ENCODE measurements at places on chromosomes 5 and 9.

- no peak for DNase-seq
These were observed 98.7 kb upstream of the PALM2AKAP2 start for GRCh38 chr9:109681301-109681700.

DNA sequence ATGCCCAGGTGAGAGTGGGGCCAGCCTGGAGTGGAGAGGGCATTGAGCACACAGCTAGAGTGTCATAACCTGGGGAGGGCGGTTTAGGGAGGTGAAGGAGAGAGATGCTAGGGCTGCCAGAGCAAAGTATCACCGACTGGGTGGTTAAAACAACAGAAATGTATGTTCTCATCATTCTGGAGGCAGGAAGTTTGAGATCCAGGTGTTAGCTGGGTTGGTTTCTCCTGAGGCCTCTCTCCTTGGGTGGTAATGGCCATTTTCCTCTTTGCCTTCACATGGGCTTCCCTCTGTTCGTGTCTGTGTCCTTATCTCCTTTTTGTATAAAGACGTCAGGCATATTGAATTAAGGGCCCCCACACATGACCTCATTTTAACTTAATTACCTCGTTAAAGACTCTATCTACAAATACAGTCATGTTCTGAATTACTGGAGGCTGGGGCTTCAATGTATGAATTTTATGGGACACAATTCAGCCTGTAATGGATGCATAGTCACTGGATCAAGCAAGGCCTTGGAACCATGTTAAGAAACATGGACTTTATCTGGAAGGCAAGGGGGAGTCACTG lies 118.6 kb upstream of the IL12B start:
- DNase-seq, result no peak

- DNase-seq, result no peak
These were observed 9.9 kb downstream of the PAPPA start for GRCh38 chr9:116163293-116164055.

DNA sequence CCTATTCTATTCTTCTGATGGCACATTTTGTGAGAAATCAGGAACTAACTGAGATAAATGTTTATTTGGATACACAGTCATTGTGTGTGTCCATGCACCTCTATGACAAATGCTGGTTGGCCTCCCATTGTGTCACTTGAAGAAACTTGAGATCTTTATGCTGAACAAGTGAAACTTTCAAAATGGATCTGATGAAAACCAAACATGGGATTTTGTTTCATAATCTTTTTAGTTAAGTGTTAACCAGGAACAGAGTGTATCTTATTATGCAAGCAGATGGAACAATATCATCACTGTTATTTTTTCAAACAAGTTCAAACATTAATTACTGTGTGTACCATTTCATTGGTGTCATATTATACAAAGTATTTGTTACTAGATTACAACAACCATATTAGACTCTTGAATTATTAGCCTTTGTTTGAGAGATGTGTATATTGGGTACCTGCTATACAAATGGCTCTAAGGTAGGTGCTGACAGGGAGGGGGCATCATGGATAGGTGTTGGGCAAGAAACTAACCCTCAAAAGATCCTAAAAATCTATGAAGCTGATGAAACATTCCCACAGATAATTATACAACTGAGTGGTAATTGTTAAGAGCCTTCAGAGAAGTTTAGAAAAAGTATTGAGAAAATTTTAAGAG lies 159.8 kb downstream of the PALM2AKAP2 start:
- DNase-seq, result no peak

- no peak for DNase-seq
These were observed 23.0 kb upstream of the B4GALT1 start for GRCh38 chr9:33190021-33190705.

- DNase-seq, result no peak
These were observed 65.0 kb downstream of the HSD17B3 start for GRCh38 chr9:96236854-96237550.

DNA sequence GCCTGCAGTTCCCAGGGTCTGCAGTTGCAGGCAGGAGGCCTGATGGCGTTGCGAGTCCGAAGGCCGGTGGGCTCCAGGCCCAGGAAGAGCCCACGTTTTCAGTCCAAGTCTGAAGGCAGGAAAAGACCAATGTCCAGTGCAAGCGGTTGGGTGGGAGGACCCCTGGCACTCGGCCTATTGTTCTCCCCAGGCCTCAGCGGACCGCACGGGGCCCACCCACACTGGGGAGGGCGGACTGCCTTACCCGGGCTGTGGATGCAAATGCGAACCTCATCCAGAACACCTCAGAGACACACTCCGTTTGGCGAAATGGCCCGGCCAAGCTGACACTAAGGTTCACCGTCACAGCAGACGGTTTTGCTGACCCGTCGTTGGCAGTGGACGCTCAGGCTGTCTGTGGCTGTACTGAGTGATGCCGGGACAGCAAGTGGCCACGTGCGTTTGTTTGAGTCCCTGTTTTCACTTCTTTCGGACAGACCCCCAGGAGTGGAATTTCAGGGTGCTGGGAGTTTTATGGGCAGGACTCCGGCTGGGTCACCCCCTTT lies 10.2 kb upstream of the SEC16A start:
- DNase-seq, result no peak

DNA sequence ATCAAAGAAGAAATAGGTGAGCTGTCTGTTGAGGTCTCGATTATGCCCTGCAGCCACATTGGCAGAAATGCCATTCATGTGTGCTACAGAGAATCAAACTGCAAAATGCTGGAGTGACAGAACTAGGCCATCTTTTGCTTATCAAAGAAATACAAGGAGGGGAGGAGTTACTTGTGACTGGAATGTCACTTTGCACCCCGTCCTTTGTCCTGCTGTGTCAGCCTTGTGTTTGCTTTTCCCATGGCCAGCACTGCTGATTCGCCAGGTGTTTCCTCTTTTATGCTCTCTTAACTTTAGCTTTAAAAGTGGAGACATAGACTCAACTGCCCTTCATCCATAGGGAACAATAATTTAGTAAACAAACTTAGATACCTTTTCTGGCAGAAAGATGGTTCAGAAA lies 54.3 kb downstream of the SLC46A2 start:
- no peak for DNase-seq

DNA sequence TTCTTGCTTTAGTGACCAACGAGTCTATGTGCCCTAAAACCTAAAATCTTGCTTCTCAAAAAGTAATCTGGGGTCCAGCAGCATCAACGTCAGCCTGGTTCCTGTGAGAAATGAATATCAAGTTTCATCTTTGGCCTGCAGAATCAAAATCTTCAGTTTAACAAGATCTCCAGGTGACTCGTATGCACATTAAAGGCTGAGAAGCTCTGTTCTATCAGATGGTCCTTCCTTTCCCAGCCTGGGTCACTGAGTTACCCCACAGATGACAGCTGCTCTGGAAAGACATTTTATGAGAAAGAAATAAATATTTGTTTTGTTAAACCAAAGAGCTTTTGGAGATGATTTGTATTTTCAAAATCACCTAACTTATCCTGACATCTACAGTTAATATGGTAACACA lies 75.8 kb downstream of the ADAMTSL1 start:
- no peak for DNase-seq

- DNase-seq, result no peak
These were observed 629.6 kb upstream of the DMAC1 start for GRCh38 chr9:8429157-8429556.

- no peak for DNase-seq
These were observed 287.7 kb downstream of the FER start for GRCh38 chr5:109035436-109035835.

DNA sequence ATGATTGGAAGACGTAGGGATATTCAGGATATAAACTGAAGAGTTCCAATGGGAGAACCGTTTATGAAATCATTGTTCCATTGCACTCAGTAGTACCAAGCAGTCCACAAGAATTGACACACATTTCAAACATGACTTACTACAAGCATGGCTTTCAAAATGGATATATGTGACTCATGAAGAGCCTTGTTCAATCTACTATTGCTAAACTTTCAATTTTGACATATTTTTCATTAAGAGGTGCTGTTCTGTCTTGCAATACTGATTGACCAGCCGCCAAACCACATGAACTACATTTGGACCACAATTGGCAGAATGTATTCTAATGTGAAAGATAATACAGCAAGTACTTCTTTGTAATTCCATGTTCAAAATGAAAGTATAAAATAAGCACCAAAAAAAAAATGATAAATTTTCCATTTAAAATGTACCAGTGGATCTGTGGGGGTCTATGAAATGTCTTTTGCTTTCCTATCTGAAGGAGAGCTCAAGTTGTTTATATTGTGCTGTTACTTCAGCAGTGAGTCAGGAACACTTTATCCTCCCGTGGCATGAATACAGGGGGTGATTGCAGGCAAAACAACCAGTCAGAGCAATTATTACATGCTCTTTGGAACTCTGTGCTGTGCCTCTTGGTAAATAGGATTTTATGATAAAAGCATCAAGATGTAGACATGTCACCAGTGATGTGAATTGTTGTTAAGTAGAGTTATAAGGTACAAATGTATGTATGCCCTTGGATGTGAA lies 366.0 kb downstream of the ARRDC3 start:
- DNase-seq, result no peak

GRCh38 chr9:133037775-133038515 lies 7.1 kb downstream of the GTF3C5 start:
- DNase-seq, result no peak

DNA sequence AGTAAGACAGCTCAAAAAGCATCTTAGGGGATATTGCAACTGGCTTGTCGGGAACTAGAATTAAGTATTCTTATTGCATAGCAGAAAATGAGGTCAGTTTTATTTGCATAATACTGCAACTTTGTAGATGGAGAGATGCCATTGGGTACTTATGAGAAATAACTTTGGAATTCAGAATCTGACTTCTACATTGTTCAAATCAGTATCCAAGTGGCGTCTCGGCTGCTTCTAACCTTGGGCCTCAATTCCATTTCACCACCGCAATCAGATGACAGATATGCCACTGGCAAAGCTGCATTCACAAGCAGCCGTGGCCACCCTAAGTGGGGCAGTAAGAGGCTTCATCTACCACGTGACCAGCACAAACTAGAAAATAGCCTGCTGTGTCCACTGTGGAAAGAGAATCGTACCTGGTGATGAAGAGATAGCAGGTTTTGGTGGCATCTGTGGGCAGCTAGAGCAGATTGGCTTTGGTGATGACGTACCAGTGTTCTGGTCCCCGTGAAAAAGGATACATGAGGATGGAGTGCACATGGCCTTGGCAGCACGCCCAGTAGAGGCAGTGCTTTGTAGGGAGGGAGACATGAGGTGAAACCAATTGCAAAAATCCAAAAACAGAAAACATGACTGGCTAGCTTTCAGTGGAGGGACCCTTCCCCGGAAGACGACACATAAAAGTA lies 116.6 kb downstream of the KLHL3 start:
- no peak for DNase-seq

- no peak for DNase-seq
These were observed 45.7 kb upstream of the PANK3 start for GRCh38 chr5:168624850-168625364.

- DNase-seq, result no peak
These were observed 161.9 kb downstream of the TRIO start for GRCh38 chr5:14305045-14305444.

DNA sequence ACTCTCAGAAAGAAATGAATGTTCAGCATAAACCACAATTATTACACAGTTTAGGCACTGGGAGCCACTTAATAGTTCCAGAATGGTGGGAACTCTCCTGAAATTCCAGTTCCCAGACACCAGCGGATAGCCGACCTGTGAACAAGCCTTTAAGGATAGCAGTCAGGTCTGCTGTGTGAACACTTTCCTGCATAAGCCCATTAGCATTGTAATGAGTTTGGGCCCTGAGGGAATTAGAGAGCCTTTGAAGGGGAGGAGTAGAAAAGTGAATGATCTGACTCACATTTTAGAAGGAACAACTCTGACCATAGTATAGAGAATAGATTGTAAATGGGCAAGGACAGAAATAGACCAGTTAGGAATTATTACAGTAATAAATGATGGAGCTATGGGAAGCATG lies 189.1 kb downstream of the ADGRV1 start:
- no peak for DNase-seq

GRCh38 chr5:116382032-116382873 lies 192.4 kb downstream of the SEMA6A start:
- no peak for DNase-seq

Measured in GOT3 (cell line).